ENCODE measurements at places on chromosomes 13 and 19.

DNA sequence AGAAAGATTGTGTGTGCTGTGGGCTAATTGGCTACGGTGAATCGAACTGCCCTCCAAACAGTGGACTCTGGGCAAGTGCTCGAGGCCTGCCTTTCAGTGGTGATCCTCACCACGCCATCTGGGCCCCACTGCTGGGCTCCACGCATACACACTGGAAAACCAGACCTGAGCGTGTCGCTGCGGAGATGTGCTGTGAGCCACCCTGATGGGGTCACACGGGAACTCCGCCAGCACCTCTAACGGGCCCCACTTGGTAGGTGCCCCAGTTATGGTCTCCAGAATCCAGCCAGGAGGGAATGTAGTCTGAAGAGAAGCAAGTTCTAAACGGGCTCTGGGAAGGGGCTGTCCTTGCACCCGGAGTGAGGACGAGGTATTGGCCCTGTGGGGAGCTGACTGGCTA lies 39.3 kb downstream of the C13orf46 start:
- DNase-seq: no peak

DNA sequence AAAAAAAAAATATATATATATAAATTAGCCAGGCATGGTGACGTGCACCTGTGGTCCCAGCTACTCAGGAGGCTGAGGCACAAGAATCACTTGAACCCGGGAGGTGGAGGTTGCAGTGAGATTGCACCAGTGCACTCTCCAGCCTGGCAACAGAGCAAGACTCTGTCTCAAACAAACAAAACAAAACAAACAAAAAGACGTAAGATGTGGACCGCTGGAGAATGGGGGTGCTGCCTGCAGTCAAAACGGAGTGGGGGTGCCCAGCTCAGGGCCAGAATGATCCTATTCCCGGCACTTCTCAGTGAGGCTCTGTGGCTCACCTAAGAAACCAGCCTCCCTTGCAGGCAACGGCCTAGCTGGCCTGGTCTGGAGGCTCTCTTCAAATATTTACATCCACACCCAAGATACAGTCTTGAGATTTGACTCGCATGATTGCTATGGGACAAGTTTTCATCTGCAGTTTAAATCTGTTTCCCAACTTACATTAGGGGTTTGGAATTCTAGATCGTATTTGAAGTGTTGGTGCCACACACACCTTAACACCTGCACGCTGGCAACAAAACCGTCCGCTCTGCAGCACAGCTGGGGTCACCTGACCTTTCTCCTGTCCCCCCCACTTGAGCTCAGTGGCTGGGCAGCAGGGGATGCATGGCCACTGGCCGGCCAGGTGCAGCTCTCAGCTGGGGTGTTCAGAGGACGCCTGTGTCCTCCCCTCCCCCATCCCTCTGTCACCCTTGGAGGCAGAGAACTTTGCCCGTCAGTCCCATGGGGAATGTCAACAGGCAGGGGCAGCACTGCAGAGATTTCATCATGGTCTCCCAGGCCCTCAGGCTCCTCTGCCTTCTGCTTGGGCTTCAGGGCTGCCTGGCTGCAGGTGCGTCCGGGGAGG lies at the start of gene F7:
F7 (plus strand) TSS at position 760 of the 889 bp plus-strand sequence; CDS start at position 811, 51 bp downstream.
- DNase-seq: no peak

- DNase-seq: no peak
Measured at GRCh38 chr19:35134601-35135242, at the start of gene LGI4. TSS of gene LGI4 (minus strand) at chr19:35135059. CDS start at chr19:35134680, 379 bp downstream.

- no peak for DNase-seq
Measured at GRCh38 chr19:19463348-19464117, 51.8 kb downstream of the TSSK6 start.

DNA sequence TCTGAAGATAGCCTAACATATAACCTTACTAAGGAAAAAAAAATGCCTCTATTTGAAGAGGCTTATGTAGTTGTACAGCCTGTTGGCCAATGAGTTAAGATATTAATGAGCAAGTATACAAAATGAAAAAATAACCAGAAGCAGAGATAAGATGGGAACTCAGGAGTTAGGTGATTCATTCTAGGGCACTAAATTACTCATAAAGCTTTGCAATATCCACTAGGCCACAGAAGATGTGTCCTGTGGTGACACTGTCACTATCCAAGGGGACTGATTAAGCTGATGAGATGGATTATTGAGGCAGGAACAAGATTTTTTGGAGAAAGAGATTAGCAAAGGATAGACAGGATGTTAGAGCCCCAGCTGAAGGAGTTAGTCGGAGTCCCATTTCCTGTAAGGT lies 99.6 kb downstream of the LIG4 start:
- DNase-seq: no peak

GRCh38 chr19:41796362-41796761 lies at the start of gene CEACAM3:
TSS of gene CEACAM3 (plus strand) at chr19:41796587. CDS start at chr19:41796678, 91 bp downstream.
- no peak for DNase-seq

GRCh38 chr13:38954291-38954690 lies 36.3 kb downstream of the STOML3 start:
- no peak for DNase-seq

DNA sequence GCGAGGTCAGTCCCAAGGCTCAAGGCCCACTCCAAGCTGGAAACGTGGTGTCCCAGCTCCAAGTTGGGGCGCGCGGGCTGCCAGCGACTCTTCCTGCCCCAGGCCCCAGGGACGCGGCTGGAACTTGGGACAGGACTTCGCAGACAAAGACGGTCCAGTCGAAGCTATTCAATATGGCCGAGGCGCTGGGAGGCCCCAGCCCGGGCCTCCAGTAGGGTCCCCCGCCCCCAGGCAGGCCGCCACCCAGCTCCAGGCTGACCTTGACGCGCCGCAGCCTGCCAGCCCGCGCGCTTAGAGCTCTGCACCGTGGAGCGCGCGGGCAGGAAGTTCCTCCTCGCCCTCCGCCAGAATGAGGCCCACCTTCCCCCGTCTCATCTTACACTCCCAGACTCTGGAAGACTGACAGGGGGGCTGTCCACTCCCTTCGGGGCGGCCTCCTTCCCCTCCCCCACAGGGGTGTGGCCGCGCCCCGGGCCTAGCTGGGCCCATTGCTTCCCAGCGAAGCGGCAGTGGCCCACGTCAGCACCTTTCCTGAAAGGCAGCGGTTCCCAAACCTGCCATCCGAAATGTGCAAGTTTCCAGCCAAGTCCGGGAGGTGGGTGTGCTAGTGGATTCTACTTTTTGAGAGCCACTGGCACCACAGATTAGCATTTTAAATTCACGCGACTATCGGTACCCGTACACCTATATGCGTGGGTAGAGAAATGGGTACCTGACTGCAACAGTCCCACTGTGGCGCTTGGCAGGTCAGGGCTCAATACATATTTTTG lies at the start of gene CCDC8:
CCDC8 (minus strand) TSS at position 303 of the 770 bp plus-strand sequence. CDS start 754 bp downstream, outside the sequence.
- DNase-seq: peak; percentile 95

DNA sequence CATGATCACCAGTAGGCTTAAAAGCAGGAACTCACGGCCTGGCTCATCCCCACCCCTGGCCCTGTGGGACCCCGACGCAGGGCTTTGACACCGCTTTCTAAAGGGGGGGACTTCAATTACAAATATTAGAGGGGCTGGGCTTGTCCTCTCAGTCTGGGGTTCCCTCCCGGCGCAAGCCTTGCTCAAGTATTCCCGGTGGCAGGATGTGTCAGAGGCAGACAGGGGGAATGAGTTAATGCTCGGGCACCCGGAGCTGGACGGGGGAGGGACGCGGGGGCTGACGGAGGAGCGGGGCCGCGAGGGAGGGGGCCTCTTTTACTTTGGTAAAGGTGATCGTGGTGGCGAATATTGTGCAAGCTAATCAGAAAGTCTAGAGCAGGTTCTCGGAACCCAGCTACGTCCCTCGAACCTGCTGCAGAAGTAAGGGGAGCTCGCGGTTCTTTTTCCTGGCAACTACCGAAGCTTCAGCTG lies 1.1 kb downstream of the FGF14 start:
- DNase-seq: no peak

DNA sequence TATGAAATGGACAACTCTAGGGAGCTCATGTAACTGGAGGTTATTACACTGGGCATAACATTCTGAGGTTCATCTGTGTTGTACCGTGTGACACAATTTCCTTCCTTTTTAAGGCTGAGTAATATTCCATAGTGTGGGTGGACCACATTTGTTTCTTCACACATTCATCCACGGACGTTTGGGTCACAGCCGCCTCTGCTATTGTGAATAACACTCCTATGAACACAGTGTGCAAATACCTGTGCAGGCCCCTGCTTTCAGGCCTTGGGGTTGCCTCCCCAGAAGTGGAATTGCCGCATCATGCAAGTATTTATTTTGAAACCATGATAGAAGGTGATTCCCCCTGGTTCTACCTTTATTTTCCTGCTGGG lies 63.4 kb upstream of the MCF2L start:
- DNase-seq: no peak

DNA sequence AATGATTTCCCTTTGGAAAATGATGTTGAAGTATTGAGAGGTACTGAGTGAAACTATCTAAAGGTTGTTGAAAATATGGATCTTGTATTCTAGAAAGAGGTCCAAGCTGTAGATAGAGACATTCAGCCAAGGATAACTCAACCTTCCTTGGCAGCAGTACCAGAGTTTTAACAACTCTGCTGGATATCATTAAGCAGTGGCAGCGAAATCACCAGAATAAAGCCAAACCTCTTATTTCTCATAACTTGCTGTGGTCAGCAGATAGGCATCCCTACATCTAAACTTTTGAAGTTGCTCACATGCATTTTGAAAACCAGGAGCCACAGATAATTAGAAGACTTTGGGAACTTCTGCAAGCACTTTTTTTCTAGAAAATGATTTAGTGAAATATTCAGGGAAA lies 559.8 kb downstream of the IRS2 start:
- DNase-seq: no peak

DNA sequence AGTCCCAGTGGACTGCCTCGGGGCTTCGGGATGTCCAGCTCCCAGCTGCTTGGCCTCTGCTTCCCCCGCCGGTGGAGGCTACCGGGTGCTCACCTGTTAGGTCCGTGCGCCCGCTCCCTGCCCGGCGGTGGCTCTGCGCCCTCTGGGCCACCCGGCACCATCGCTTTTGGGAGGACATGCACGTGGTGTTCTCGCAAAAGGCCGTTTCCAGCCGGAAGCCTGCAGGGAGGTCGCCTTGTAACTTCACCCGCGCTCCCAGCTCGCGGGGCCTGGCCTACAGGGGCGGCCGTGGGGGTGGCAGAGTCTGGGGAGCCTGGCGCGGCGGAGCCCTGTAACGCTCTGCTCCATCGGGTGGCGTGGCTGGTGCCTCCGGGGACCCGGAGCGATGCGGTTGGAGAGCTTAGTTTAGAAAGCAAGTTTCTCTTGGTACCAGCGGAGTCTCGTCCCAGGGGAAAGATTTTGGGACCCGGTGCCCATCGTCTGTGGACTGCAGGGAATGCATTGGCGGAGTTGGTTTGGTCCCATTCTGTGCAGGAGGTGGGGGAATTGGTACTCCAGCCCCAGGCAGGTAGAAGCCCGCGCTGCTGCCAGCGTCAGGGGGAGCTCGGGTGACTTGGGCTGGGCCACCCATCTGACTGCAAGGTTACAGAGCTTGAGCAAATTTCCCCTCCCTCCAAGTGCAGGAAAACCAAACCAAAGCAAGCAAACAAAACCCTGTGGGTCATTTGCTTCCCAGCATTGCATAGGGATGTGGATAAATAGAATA lies 673 bp downstream of the SPATA13 start:
- peak; percentile 26 for DNase-seq

DNA sequence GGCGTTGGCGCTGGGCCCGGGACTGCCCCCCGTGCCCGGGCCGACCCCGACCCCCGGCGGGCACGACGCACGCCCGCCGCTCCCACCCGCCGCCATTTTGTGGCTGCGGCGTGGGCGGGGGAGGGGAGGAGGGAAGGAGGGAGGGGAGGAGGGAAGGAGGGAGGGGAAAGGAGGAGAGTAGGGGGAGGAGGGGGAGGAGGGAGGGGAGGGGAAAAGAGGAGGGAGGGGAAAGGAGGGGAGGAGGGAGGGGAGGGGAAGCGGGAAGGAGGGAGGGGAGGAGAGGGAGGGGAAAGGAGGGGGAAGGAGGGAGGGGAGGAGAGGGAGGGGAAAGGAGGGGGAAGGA lies at the start of gene BTBD2:
BTBD2 (minus strand) TSS at position 107 of the 343 bp plus-strand sequence; CDS start at position 96, 11 bp downstream.
- DNase-seq: peak; percentile 57

- DNase-seq: no peak
Measured at GRCh38 chr13:28572871-28573270, 77.9 kb upstream of the FLT1 start.

DNA sequence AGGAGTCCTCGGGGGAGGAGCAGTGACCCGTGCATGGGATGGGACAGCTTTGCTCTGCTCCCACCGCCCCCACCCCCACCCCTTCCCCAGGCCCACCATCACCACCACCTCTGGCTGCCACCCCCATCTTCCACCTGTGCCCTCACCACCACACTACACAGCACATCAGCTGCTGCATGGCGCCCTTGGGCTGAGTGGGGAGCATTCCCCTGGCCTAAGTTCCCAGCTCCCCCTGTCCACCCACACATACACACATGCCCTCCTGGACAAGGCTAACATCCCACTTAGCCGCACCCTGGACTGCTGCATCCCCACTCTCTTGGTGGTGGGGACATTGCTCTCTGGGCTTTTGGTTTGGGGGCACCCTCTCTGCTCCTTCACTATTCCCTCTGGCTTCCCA lies 46.2 kb upstream of the SGCG start:
- no peak for DNase-seq

DNA sequence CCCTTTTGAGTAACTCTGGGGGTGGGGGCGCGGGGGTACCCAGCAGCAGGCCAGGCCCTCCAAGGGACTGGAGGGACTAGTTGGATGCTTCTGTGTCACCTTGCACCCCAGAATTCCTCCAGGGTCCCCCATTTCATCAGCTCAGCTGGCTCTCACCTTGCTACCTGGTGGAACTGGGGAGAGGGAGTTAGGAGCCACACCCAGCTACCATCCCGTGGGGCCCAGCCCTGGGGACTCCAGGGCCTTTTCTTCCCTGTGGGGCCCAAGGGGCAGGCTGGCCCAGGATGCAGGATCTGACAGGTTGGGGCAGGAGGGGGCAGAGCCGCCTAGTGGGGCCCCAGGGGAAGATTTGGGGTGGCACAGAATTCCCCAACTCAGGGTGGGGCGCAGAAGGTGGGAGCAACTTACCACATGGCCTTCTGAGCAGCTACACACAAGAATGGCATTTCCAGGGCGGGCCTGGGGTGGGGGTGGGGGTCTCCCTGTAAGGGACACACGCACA lies 32.8 kb upstream of the NANOS3 start:
- no peak for DNase-seq

DNA sequence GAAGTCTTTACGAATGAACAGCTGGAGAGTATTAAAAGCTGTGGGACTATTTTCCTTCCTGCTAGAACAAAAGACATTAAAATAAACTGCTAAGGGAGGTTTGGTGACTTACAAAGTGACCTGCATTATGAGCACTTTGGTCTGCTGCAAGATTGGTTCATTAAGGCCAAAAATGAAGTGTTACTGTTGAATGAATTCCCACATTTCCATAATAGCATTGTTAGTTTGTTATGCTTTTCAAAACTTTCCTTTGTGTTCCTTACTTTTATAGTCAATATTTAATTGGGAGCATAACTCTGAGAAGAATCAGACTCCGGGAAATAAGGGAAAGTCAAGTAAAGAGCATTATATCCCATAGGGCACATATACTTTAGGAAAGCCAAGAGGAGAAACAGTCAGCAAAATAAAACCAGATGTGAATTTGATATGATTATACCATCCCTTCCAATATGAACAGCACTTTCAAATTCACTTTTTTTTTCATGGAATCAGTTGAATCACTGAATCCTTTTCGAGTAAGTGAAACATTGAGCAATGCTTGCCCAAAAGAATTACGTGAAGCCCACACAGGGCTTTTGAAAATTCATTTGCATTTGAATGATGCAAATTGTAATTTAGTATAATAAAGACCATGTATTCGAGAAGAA lies 112.6 kb downstream of the KCTD12 start:
- DNase-seq: no peak

Measured in NCI-H1105 (cell line).